ENCODE measurements at places on chromosomes 13 and 19. TPM values are rescaled to one million over a fixed set of nuclear protein-coding genes. Genes with fewer than 3 reads are reported as not detected.

SYCN gene
- not detected for total RNA-seq

AZU1 gene
- total RNA-seq, result not detected

TEX29 gene
- not detected for total RNA-seq

TMEM255B gene
- total RNA-seq, result 36.1 TPM

IL17D gene
- total RNA-seq, result 6.2 TPM

ZNF709 gene
- 3.6 TPM for total RNA-seq

BAX gene
- 157 TPM for total RNA-seq

ZNF723 gene
- not detected for total RNA-seq

ZNF543 gene
- total RNA-seq, result 10.1 TPM

FXYD7 gene
- not detected for total RNA-seq

SYNGR4 gene
- not detected for total RNA-seq

IFNL2 gene
- total RNA-seq, result not detected

HIF3A gene
- 7.8 TPM for total RNA-seq

C3 gene
- 0.57 TPM for total RNA-seq

USP12 gene
- total RNA-seq, result 46.2 TPM
